ENCODE measurements at places on chromosomes 4 and X.
A peak's percentile ranks its signal among the peaks of the same experiment; 100 is the strongest.

DNA sequence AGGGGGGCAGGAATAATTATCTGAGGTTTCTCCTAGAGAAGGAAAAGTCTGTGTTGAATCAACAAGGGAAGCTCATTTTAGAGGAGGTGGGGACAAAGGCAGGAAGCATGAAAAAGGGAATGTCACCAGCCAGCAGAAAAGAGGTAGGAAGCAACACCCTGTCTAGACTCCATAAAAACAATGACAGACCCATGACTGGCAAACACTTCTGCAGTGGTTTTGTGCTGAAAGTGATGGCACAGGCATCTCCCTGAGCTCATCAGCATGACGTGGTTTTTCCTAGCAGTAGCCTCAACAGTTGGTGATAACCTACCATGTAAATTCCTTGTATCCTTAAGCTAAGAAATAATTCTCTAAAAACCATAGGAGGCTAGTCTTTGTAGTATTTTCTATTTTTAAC, 110.7 kb upstream of the GALNT7 start:
- DNase-seq = no peak

DNA sequence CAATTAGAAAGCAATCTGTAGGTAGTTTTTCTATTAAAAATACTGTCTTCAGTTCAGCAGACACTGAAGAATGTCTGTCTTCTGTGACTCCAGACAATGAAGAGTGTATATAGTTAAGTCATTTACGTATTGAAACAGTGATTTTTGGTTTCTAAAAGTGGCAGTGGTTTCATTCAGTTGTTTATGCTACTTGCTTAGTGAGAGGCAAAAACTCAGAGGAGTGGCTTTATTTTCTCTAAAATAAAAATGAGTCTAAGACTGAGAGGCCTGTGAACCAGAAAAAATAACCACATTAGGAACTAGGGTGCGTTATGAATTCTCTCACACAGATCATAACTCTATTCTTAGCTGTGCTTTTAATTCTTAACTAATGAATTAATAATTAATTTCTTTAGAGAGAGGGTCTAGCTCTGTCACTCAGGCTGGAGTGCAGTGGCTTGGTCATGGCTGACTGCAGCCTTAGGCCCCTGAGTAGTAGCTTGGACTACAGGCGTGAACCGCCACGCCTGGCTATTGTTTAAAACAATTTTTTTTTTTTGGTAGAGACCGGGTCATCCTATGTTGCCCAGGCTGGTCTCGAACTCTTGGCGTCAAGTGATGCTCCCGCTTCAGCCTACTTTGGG, 31.4 kb downstream of the FREM3 start:
- no peak for DNase-seq

- DNase-seq = peak; percentile 40
These were observed 45.5 kb downstream of the VGLL1 start for GRCh38 chrX:136577552-136577951.

DNA sequence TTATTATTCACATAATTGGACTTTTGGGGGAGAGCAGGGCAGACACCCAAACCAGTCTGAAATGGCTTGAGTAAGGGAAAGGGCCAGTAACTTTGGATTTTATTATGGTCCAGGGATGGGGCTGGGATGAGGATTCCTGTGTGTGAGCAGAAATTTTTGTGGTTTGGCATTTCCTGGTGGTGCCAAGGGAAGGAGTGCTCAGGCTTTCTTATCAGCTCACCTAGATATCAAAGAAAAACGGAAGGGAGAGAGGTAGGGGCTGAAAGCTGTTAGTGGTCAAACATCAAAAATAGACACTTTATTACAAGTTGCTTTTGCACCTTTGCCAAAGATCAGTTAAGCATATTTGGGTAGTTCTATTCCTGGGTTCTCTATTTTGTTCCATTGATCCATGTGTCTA, 128.5 kb upstream of the DIPK2B start:
- DNase-seq = no peak

GRCh38 chr4:85669204-85669603, 194.3 kb downstream of the ARHGAP24 start:
- DNase-seq = no peak

DNA sequence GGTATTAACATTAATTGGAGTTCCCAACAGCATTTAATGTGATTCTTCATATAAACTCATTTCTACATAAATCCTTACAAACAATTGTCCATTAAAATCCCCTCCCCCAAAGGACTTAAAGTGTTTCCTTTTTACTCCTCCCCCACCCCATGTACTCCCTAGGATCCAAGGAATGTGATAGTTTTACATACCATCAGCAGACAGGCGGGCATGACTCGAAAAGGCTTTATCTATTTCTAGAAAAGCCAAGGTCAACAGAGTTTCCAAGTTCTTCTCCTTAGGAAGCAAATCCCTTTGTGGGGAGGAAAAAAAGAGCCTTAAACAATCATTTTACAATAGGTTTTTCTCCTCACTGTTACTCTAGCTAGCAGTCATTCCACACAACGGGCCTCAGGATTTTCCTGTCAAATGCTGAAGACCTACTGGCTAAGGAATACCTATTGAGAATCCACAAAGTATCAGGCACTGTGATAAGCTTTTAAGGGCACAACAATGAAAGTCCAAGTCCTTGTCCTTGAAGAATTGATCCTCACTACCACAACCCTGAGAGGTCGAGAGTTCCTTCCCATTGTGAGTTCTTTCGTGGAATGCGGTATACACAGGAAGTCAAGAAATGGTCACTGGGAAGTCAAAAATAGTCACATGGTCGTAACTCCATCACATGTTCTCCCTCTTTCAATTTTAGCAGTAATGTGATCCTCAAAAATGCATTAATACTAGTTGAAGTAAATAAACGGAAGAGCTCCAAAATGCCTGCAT, 7.2 kb downstream of the PPM1K start:
- DNase-seq = no peak

DNA sequence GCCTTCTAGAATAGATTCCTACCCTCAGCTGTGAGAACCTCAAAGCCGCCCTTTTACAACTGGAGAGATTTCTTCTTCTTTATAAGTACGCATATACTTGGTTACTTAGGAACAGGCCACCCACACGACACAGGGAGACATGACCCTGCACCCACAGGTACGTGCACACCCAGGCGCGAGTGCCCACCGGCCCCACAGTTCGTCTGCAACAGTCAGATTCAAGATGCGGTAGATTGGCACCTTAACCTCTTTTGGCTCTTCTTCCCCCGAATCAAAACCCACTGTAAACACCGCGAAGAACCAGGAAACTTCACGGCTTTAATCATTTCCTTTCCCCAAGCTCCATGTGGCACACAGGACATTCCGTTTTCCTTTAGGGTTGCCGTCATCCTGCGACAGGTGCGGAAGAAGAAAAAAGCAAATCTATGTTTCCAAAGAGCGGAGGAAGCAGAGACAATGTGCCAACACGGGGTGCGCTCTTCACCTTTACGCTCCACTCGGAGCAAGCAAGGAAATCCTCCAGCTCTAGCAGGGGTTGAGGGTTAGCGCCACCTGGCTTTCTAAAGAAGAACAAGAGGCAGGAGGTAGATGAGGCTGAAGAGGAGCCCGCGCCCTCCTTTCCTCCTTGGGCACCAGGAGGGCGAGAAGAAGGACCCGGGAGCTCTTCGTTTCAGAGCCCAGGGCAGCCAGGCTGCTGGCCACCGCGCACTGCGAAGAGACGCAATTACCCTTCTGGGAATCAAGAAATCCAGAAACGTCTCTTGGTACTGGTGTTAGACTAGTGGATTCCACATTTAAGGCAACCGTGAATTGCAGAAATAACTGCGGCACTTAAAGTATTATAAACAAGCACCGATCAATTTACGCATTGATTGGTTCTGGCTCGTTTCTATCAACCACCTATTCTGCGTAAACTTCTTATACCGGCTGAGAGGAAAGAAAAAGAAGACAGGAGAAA, 35.7 kb downstream of the HAND2 start:
- DNase-seq = no peak

DNA sequence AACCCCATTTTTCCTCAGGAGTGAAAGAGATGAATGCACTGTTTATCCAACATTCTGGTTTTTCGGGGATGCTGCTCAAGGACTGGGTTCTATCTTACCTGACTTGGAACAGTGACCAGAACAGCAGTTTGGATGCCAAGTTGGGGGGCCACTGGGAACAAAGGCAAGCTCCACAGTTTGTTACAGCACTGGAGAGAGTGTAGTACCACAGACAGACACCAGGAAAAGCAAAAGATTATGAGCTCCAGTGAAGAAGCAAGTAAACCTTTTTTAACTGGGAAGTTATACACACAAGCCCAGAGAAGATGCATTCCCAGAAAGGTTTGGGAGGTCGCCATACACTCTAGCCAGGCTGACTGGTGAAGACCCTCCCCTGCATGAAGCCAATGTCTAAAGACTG, 13.6 kb downstream of the C4orf36 start:
- no peak for DNase-seq

- DNase-seq = no peak
These were observed 753.6 kb downstream of the TRIML1 start for GRCh38 chr4:188892837-188893236.

DNA sequence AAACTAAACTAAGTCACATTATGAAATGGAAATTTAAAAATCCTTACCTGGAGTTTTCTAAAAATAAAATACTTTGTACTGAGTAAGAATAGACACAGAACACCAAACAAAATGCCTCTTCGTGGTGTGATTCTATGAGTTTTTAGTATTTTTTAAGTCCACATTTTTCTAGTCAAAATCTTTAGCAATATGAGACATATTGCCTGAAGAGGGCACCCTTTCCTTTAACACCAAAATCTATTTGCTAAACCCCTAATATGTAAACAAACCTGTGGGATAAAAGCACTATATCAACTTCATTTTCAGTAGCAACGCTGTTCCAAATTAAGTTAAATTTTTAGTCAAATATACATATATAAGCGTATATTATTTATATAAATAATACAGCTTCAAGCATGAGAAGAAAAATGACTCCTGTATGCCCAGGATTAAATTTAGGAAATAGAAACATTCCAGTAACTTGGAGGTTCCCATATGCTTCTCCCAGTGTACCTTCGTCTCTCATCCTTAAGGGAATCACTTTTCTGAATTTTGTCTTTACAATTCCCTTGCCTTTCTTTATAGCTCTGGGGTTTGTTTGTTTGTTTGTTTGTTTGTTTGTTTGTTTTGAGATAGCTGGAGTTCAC, 23.0 kb upstream of the PGM2 start:
- no peak for DNase-seq

GRCh38 chr4:186265683-186266652, at the start of gene F11:
TSS of gene F11 (plus strand) at chr4:186266189. CDS start at chr4:186267137, 948 bp downstream.
- DNase-seq = no peak

GRCh38 chrX:7730071-7730470, 112.9 kb upstream of the VCX start:
- no peak for DNase-seq

- DNase-seq = no peak
These were observed 176.7 kb downstream of the PDGFC start for GRCh38 chr4:156794863-156795262.

DNA sequence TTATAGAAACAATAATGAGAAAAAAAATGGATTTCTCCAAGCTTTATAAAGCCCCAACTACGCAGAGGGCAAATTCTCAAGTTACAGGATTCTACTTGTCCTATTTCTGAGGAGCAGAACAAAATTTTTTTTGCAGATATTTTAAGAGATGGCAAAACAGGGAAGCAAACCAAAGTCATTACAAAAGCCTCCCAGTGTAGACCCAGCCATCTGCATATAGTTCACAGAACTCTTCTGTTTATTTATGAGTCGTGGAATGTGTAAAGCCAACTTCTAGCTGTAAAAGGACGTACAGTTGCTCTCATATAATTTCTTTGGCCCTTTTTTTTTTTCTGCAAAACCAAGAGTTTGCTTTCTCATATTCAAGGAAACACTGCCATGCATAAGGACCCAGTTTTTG, 120.4 kb downstream of the PCDH7 start:
- no peak for DNase-seq

- no peak for DNase-seq
These were observed 449.7 kb upstream of the KLHL4 start for GRCh38 chrX:87067795-87068369.

DNA sequence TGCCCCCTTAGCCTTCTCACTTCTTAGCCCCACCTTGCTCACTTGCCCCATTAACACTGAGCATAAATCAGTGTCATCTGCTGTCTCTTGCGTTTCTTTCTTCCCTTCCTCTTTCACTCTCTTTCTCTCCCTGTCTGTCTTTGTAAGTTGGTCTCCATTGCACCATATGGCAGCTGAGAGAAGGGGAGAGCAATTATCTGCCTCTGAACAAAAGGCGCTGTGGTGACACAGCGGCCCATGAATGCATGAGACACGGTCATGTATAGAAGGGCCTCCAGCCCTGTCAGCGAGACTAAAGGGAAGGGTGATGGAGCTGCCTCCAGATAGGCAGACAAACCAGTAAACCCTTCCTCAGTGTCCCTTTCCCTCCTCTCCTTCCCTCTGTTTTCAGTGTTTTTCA, 88.8 kb upstream of the PCDH18 start:
- DNase-seq = no peak

DNA sequence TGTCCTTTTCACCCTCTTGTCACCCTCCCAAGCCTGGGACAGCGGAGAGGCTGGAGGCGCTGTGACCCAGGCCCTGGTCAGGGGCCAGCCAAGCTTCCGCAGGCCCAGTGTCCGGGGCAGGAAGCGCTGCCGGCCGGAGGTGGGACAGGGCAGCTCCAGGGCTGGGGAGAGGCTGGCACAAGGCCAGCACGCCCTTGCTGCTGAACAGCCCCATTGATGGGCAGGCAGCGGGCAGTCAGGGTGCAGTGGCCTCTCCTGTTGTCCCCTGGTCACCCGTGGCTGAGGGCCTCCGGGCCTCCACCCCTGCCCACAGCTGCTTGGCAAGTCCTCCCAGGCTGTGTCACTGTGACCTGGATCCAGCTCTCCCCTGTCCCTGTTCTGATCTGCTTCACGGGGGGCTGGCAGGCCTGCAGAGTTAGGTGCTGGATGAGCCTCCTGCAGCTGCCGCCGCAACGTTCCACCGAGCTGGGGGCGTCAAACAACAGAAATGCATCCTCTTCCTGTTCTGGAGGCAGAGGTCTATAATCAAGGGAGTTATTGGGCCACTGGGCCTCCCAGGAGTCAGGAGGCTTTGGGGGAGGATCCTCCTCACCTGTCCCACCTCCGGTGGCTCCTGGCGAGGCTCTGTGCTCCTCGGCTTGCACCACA, 107.9 kb downstream of the PSAPL1 start:
- no peak for DNase-seq

DNA sequence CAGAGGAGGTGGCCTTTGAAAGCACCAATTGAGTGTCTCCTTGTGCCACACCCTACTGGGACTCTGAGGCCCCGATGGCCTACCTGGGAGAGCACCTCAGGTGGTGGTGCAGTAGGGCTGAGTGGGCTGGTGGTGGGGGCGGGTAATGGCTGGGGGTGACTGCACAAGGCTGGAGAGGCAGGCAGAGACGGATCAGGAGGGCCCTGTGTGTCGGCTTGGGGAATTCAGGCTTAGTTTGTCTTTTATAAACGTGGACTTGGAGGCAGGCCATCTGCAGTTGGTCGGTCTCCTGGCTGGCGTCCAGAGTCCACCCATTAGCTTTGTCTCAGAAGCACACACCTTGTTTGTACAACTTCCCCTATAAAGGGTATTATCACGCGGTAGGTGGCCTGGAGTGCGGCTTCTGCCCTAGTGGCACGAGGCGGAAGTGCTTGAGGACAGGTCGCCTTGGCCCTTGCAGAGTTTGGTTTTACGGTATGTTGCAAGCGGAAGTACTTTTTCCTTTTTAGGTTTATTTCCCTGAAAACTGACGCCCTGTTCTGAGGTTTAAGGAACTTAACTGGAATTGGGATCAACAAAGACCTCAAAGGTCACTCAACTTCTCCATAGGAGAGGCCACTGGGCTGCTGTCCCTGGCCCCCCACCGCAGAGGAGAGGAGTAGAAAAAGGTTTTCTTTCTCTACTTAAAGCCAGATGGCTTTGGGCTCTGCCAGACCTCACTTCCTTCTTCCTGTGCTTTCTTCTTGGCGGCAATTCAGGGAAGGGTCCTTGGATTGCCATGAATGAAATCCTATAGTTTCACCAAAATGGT, 8.0 kb downstream of the TBC1D14 start:
- DNase-seq = no peak

- no peak for DNase-seq
These were observed 174.9 kb upstream of the MXRA5 start for GRCh38 chrX:3521396-3521795.

All from stimulated activated CD4-positive, alpha-beta T cell treated with anti-CD3 and anti-CD28 coated beads, Interleukin-1b, Interleukin-23, amount 100 ng/mL, for 4 hours (primary cell).